Smooth muscle cell of the umbilical artery (primary cell): ENCODE measurements at places on chromosomes 13 and 19. TPM values are rescaled to one million over a fixed set of nuclear protein-coding genes. Genes with fewer than 3 reads are reported as not detected.

IL11 gene
- total RNA-seq: 14.4 and 33.9 TPM in 2 replicates

FCAR gene
- total RNA-seq: not detected in 2 replicates

SPACA4 gene
- total RNA-seq: not detected in 2 replicates

MKNK2 gene
- 49.0 and 102 TPM in 2 replicates for total RNA-seq

LYL1 gene
- total RNA-seq: 3.8 and 5.0 TPM in 2 replicates

TLE6 gene
- total RNA-seq: 0.55 and 0.89 TPM in 2 replicates

DBP gene
- 1.2 and 3.3 TPM in 2 replicates for total RNA-seq

GSX1 gene
- not detected in 2 replicates for total RNA-seq

PNMA8A gene
- total RNA-seq: 2.8 and 16.3 TPM in 2 replicates

GJA3 gene
- total RNA-seq: under 0.01 and 0.55 TPM in 2 replicates

CDX2 gene
- not detected in 2 replicates for total RNA-seq

NAPSA gene
- total RNA-seq: 0.30 and 0.32 TPM in 2 replicates

CGB8 gene
- not detected in 2 replicates for total RNA-seq

FCER2 gene
- not detected in 2 replicates for total RNA-seq
